ENCODE measurements at places on chromosomes 1 and 21. TPM values are rescaled to one million over a fixed set of nuclear protein-coding genes. Genes with fewer than 3 reads are reported as not detected.
A peak's percentile ranks its signal among the peaks of the same experiment; 100 is the strongest.

- no peak for DNase-seq
These were observed 1.7 kb downstream of the S100B start for GRCh38 chr21:46603228-46603627.

DNA sequence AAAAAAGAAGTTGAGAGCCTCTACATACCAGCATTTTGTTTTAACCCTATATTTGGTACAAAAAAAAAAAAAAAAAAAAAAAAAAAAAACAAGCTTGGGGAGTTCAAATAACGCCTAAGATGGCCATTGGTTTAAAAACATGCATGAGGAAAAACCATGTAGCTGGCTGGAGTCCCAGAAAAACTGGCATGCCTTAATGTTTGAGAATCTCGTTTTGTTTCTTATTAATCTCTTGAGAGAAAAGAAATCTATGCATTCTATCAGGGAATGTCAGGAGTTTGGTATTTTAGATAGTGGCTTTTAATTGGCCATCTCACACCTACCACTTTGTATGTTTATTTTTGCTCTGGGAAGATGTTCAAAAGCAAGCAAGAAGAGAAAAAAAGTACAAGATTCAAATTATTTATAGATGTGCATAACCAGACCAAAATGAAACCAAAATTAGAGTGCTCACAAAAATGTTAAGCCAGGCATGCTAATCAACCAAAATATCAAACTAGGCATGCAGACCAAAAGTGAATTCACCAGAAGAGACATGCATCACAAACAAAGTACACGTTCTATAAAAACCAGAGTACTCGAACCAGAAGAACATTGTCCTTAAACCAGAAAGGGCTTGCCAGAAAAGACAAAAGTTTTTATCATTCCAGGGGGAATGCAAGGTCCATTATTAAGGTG lies 156.6 kb downstream of the AK5 start:
- no peak for DNase-seq

- DNase-seq, result no peak
These were observed 64.3 kb upstream of the DUSP10 start for GRCh38 chr1:221806236-221806635.

DNA sequence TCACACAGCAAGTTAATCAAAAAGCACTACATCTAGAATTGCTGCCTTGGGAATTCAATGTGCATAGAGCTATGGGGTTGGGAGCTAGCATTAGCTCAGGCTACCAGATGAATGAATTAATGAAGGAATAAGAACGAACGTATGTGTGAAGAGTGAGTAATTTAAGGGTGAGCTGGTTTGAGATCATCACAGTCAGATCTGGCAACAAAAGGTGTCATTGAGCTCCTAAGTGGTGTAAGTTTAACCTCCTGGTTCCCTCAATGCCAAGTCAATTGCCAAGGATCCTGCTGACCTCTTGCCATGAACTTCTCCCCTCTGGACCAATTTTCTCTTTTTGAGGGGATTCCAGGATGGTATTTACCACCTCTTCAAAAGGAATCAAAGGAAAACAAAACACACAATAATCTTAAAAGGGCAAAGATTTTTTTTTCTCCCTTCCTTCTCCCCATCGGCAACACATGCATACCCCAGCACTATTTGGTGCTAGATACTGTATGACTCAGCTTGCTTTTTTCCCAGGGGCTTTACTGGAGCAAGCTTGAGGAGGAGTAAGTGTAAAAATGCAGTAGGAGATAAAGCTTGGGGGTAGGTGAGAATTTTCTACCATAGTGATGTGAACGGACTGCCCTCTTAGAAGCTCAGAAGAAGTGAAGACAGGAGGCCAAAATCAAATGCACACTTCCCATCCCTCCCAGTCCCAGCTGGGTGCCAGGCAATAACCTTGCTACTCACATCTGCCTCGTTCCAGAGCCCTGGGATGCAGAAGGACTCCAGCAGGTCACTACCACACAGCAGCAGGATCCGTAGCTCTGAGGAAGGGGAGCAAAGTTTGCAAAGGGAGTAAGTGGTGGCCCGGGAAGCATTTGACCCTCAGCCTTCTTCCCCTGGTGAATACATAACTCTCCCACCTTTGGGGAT lies 92.0 kb downstream of the LAMC2 start:
- DNase-seq, result no peak

- no peak for DNase-seq
These were observed 138.2 kb upstream of the RUNX3 start for GRCh38 chr1:25068316-25068715.

Gene SLC45A3
- 0.26 TPM for total RNA-seq

GRCh38 chr1:5921671-5922070 lies 70.6 kb downstream of the NPHP4 start:
- no peak for DNase-seq

- DNase-seq, result peak; percentile 31
These were observed 58.7 kb upstream of the PTGS2 start for GRCh38 chr1:186738926-186739325.

Gene RAB7B
- total RNA-seq, result not detected

DNA sequence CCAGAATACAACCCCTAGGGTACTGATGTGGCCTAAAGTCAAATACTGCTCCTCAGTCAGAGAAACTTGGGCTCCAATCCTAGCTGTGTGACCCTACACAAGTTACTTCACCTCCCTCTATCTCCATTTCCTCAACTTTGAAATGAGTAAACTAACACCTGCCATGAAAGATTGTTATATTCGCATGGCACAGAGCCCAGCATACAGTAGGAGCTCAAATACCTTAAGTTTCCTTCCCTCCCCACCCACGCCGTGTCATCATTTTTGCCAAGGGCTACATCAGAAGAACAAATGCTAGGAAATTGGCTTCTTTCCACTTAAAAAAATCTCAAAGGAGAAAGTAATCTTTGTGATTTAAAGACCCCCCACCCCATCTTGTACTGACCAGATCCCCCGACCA lies 22.2 kb upstream of the ZNF362 start:
- DNase-seq, result no peak

Gene NPHP4
- 11.2 TPM for total RNA-seq

DNA sequence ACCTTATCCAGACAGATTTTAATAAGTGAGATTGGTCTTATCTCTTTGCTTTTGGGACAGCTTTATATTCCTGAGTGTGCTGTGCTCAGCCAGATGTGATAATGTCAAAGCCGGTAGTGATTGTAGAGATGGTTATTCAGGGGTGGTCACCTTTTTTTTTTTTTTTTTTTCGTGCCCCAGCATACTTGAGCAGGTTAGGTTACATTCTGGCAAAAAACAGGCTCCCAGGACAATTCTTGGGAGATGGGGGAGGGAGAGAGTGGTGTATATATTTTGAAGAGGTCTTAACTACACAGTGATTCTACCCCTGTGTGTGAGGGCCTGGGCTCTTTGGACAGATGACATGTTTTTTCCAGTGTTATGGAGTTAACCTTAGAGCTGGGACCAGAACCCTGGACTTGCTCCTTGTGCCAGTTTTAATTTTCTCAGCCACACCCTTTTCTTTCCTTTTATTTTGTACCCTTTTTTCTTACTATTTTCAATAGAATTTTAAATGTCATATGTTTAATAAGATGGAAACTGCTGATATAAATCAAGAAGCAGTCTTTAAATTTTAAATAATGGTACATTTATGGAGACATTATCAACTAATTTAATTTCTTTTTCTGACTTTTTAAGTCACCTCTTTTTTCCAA lies 88.4 kb downstream of the DYRK1A start:
- DNase-seq, result no peak

Gene ACKR1
- total RNA-seq, result not detected

Gene CTSS
- total RNA-seq, result 37.7 TPM

Gene TARDBP
- total RNA-seq, result 159 TPM

DNA sequence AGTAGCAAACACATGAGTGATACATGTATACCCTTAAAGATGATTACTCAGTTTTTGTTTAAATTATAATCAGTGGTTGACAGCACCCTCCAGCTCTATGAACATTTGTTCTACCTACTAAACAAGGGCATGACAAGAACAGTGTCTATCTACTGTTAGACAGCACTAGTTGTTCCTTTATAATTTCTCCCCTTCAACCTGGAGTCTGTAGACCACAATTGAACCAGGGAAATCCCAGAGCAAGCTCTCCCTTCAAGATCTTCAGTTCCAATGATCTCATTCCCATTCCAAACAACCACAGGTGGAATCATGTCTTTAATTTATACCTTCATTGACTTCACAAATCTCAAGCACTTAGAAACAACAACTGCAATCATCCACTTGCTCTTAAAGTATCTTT lies 216.1 kb downstream of the HHIPL2 start:
- no peak for DNase-seq

Gene RAB25
- total RNA-seq, result 1.3 TPM

Gene SWT1
- total RNA-seq, result 2.9 TPM

Gene FCAMR
- not detected for total RNA-seq

DNA sequence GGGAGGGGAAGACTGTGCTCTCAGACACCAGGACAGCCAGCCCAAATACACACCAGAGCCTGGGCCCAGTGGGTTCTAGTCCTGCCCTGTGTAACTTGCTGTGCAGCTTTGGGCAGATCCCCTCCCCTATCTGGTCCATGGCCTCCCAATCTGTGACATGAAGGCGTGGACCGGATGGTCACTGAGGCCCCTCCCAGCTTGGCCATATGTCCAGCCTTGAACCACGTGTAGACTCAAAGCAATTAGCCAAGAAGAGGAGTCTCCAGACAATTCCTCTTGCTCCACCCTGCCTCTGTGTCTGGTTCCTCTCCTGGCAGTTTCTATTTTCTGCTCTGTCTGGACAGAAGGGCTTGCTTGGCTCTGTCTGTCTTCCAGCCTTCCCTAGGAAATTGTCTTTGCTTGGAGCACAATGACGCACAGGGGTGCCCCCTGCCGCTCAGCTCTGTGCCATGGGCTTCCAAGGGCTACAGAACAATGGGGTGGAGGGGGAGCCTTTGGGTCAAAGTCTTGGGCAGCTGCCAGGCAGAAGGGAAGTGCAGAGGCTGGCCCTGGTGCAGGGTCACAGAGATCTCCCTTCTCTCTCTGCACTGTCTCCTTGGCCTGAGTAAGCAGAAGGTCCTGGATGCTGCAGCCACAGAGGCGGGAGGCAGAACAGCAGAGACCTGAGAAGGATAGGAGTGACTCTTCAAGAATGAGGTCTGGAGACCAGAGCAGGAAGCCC lies 66.1 kb downstream of the TENT5C start:
- peak; percentile 40 for DNase-seq

Gene LY9
- total RNA-seq, result 19.6 TPM

DNA sequence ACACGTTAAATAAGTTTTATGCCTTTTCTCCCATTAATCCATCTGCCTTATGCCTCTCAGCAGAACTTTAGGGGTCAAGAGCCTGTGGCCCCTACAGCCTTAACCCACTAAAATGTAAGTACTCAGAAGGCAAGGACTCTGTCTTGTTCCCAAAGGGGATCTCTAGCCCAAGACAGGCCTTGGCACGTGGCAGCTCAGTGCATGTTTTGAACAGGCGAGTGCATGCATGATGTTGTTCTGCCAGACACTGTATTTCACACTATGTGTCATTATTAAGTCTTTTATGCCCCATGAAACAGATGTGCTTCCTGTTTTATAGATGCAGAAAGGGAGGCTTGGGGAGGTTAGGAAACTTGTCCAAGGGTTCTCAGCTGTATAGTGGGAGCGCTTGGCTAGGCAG lies 102.8 kb downstream of the ETS2 start:
- no peak for DNase-seq

Gene EXO1
- total RNA-seq, result 55.3 TPM

Gene LSM10
- total RNA-seq, result 36.5 TPM

Gene CBS
- total RNA-seq, result 117 TPM

GRCh38 chr1:87902830-87903229 lies 574.1 kb downstream of the LMO4 start:
- no peak for DNase-seq
